Osteoblast (primary cell): ENCODE measurements at places on chromosomes 7 and 10. TPM values are rescaled to one million over a fixed set of nuclear protein-coding genes. Genes with fewer than 3 reads are reported as not detected.

ADAM22 gene
- total RNA-seq = 0.36 and 0.59 TPM in 2 replicates

GRCh38 chr7:88090671-88091070 lies 129.2 kb downstream of the SRI start:
- no peak for DNase-seq

DNA sequence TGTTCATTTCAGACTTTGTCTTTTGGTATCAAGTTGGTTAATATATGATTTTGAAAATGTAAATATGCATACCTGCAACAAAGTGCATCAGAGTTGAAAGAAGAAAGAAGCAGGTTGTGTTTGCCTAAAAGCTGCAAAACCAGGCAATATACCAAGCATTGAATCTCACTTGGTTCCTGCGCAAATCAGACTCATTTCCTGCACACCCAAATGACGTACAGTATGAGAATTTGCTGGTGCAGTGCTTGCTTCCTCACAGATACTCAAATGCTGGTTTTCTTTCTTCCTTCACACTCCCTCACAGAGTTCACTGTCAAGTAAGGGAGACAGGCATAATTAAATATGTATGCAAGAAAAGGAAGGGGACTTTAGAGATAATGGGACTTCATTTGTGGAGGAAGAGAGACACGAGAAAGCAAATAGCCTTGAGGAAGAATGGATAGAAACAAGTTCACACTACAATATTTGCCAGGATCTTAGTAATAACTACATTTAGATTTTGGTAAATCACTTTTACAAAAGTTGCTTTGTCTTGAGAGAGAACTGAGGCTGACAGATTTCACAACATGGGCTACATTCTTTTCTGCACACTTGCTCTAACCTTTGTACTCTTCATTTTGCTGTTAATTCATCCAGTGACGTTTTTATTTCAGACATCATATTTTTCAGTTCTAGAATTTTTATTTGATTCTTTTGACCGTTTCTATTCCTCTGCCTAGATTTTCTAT lies 56.9 kb upstream of the AOAH start:
- no peak for DNase-seq

GRCh38 chr10:33382921-33383713 lies 48.6 kb upstream of the NRP1 start:
- DNase-seq = no peak

GRCh38 chr7:69598487-69599285 lies 411 bp downstream of the AUTS2 start:
- peak; percentile 96 for DNase-seq

- DNase-seq = peak; percentile 84
Measured at GRCh38 chr10:72276421-72277339, 3.0 kb downstream of the DDIT4 start.

DNA sequence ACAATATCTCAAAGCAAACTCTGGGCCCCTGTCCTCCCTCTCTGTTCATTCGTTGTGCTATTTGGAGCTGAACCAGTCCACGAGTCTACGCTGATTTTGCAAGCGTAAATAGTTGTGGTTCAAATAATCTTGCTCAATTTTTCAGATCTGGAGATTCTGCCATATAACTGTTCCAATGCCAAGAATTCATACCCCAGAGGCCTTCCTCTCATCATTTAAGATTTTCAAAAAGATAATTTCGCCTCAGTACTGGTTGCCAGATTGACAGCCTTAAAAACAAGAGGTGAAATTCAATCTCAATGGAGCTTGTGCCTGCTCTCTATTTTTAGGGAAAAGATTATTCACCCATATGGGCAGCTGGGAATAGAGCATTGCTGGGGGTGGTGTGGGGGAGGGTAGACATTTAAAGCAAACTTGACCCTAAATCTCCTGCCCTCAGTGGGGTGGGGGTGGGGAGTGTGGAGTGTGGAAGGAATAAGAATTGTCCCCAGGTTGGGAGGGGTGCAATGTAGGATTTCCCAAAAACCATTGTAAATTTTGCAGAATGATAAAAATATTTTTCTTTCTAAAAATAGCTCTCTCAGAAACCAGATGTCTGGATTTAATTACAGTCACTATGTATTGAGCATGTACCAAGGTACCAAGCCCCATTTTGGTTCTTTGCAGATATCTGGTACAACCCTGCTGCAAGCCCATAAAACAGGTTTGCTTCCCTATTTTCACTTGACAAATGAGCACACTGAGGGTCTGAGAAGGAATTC lies 104.7 kb upstream of the EEPD1 start:
- DNase-seq = peak; percentile 76

- no peak for DNase-seq
Measured at GRCh38 chr10:101513733-101514132, 74.3 kb downstream of the POLL start.

- DNase-seq = no peak
Measured at GRCh38 chr7:96952974-96953391, 52.4 kb upstream of the DLX6 start.

DNA sequence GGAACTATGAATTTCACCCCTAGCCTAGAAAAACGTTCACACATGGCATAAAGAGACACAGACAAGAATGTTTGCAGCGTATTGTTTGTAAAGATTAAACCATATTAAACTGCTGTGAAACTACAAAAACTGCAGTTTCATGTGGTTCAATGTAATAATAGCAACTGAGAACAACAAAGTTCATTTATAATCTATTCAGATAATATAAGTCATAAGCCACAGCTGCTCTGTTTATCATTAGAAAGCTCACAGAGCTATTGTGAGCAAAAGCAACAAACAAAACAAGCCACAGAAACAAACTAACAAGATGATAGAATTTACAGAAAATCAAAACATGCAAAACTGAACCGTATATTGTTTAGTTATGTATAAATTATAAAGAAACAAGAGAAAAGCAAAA lies 113.5 kb downstream of the AHR start:
- DNase-seq = no peak
